Keratinocyte (primary cell): ENCODE measurements at places on chromosomes 5 and 9.

DNA sequence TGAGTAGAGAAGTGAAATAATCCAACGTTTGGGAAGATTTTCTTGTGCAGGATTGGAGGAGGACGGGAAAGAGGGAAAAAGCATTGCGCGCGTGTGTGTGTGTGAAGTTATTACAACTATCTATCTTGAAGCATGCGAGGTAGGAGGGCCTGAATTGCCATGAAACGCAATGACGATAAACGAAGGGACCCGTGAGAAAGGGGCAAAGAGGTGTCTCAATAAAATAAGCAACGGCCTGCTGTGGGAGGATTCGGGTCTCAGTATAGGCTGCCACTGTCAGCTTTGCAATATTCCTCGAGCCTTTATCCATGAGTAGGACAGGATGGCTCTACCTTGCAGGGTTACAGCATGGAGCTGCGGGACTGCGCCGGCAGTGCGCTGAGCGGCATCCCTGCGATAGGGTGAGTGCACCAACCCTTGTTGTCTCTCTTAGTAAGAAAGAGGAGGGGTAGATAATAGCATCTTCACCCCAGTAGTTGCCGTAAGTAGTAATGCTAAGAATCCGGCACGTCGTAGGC lies 631 bp upstream of the RCL1 start:
- peak overlapping the region; percentile 36 for H3K4me3 ChIP-seq
- H3K4me1 ChIP-seq, result peaks cover 20% of the 10 kb centered on the region
- no peak for DNase-seq
- H3K27ac ChIP-seq, result peak overlapping the region; percentile 54

- DNase-seq, result no peak
- H3K36me3 ChIP-seq, result no peaks in the 10 kb centered on the region
- H3K27me3 ChIP-seq, result no peaks in the 10 kb centered on the region
- H3K4me3 ChIP-seq, result no peak overlapping the region
Observed at GRCh38 chr5:128773378-128773777, 191.9 kb upstream of the SLC27A6 start.

- peak within 1 kb of the TSS; percentile 78 for H3K4me3 ChIP-seq
- peaks cover 6% of the 10 kb centered on the region for H3K27me3 ChIP-seq
- peak within 1 kb of the TSS; percentile 43 for H3K27ac ChIP-seq
- H3K36me3 ChIP-seq, result peaks cover 5% of the 10 kb centered on the region
- DNase-seq, result no peak
- H3K4me1 ChIP-seq, result peaks cover 18% of the 10 kb centered on the region
Observed at GRCh38 chr9:136095070-136096058, at the start of gene NACC2. TSS of gene NACC2 (minus strand) at chr9:136095289. CDS start at chr9:136050521, 44,768 bp downstream.

DNA sequence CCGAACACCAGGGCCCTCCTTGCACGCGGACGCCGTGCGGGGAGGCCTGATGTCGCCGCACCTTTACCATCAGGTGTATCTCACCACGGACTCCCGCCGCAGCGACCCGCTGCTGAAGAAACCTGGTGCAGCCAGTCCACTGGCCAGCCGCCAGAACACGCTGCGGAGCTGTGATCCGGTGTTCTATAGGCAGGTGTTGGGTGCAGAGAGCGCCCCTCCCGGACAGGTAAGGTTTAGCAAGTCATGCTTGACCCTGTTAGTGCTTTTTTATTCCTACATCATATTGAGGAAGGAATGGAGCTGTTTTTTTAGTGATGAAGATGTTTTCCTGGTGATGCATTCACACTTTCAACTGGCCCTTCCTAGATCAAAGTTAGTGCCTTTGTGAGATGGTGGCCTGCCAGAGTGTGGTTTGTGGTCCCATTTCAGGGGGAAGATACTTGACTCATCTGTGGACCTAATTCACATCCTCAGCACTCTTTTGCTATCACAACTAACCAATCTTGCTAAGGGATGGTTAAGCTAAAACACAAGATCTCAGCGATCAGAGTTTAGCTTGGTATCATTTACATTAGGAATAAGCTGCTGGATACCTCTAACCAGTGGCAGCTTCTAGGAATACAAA lies 2.7 kb downstream of the PCDHGC3 start:
- peaks cover 5% of the 10 kb centered on the region for H3K27me3 ChIP-seq
- peaks cover 19% of the 10 kb centered on the region for H3K4me1 ChIP-seq
- peak overlapping the region; percentile 19 for H3K4me3 ChIP-seq
- H3K27ac ChIP-seq, result no peak overlapping the region
- H3K36me3 ChIP-seq, result no peaks in the 10 kb centered on the region
- peak; percentile 44 for DNase-seq

GRCh38 chr9:85871008-85871407 lies 69.9 kb upstream of the NAA35 start:
- H3K27me3 ChIP-seq, result no peaks in the 10 kb centered on the region
- no peak overlapping the region for H3K4me3 ChIP-seq
- DNase-seq, result no peak
- no peak overlapping the region for H3K27ac ChIP-seq

DNA sequence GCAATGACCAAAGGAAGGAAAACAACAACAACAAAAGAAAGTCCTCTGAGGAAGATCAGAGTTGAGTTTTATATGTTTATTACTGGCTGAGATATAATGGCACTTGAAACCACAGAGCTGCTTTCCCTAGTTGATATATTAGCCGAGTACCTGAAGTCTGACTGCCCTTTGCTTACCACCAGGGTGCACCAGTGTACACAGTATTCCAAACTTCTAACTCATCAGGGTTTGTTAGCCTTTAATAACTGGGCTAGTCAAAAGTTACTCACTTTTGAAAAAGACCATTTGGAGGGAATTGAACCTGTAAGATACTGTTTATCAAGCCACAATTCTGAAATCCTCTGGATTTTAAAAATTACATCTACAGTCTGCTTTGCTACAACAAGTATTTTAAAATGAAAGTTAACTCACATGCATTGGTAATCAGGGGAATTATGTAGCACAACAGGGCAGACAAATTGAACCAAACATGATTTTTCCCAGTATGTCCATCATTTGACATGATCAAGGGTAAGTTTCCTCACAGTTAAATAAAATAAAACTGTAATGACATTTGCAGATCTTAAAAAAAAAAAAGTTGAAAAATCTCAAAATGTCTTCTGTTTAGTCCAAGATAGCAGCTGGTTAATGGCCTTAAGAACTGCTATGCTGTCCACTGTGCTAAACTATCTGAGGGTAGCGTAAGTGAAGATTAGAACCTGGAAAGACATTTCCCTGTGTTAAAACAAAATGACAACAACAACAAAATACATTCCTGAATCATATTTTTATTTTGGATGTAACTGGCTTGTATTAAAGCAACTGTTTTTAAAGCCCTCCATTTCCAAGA lies 57.3 kb upstream of the C6 start:
- H3K27ac ChIP-seq, result no peak overlapping the region
- H3K27me3 ChIP-seq, result no peaks in the 10 kb centered on the region
- H3K36me3 ChIP-seq, result no peaks in the 10 kb centered on the region

GRCh38 chr9:70398145-70398556 lies 16.3 kb downstream of the KLF9 start:
- H3K27ac ChIP-seq, result no peak overlapping the region
- DNase-seq, result no peak
- no peaks in the 10 kb centered on the region for H3K36me3 ChIP-seq
- no peaks in the 10 kb centered on the region for H3K4me1 ChIP-seq

GRCh38 chr5:96624596-96624995 lies 37.6 kb upstream of the CAST start:
- H3K36me3 ChIP-seq, result no peaks in the 10 kb centered on the region
- peaks cover 35% of the 10 kb centered on the region for H3K4me1 ChIP-seq
- H3K27ac ChIP-seq, result no peak overlapping the region
- no peaks in the 10 kb centered on the region for H3K27me3 ChIP-seq

DNA sequence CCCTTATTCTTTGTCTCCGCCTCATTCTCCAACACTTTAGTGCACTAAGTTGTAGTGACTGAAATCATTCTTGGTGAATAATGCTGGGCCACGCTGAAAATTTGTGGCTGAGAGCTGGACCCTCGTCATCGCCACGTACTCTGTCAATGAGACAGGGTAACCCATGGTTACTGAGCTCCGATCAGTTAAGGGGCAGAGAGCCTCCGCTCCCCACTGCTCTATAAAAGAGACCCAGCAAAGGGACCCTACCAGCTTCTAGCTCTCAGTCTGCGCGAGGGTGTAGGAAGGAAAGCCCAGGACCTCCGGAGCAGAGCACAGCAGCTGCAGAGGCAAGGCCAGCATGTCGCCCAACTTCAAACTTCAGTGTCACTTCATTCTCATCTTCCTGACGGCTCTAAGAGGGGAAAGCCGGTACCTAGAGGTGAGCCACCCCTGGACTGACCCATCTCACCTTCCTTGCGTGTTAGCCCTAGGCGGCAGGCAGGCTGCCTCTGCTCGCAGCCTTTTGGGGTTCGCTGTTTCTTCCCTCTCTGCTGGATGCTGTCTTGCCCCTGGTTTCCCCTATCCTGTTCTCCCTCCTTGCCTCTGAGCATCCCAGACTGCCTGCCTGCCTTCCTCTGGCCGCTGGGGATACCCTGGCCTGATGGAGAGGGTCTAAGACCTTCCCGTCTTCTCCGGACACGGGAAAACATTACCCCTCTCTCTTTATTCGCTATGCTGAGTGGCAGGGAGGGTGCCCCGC lies at the start of gene CRHBP:
TSS of gene CRHBP (plus strand) at position 251 of the 742 bp plus-strand sequence. CDS start at position 341, 90 bp downstream.
- no peaks in the 10 kb centered on the region for H3K4me1 ChIP-seq
- H3K36me3 ChIP-seq, result no peaks in the 10 kb centered on the region
- H3K4me3 ChIP-seq, result peak within 1 kb of the TSS; percentile 26
- no peak within 1 kb of the TSS for H3K27ac ChIP-seq
- H3K27me3 ChIP-seq, result peaks cover 40% of the 10 kb centered on the region

- H3K27me3 ChIP-seq, result peaks cover 20% of the 10 kb centered on the region
- no peak overlapping the region for H3K27ac ChIP-seq
- peaks cover 3% of the 10 kb centered on the region for H3K4me1 ChIP-seq
- DNase-seq, result no peak
- peak overlapping the region; percentile 78 for H3K4me3 ChIP-seq
Observed at GRCh38 chr9:127224178-127224882, 40.2 kb upstream of the GARNL3 start.

DNA sequence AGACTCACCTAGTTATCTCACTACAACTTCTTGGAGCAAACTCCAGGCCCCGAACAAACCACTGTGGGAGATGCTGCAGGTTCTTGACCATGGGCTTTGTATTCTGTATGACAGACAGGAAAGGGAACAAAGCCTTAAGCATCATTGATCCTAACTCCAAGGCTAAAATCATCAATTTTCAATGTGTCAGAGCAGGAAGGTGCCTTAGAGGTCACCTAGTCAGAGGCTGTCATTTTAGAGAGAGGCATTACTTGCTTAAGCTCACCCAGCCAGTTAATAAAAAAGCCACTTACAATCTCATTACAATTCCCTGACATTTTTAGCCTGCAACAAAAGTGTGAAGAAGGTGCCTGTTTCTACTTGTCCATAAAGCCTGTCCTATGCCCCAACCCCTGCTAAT lies 272.7 kb downstream of the FAM114A2 start:
- no peak overlapping the region for H3K4me3 ChIP-seq
- no peaks in the 10 kb centered on the region for H3K36me3 ChIP-seq
- no peaks in the 10 kb centered on the region for H3K27me3 ChIP-seq
- DNase-seq, result no peak
- no peak overlapping the region for H3K27ac ChIP-seq

DNA sequence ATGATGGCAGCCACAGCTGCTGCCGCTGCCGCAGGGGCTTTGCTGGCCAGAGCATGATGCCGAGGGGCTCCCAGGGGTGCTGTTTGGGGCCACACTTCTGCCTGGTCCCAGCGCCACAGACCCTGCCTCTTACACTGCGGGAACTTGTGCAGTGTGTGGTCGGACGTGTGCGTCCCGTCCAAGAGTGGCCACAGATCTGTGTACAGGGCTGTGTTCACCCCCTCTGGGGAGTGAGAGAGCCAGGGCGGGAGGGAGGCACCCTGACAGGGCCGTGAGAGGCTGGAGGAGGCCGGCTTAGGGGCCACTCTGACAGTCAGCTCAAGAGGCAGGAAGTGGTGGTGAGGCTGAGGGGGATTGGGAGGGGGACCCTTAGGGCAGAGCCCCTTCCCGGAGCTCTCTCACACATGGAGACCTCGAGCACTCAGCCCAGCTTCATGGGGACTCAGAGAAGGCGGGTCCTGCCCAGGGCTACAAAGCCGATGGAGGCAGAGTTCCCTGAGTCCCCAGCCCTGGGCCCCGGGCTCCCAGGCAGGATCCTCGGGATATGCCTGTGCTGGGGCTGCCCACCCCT lies 13.1 kb upstream of the CARD19 start:
- H3K27ac ChIP-seq, result no peak overlapping the region
- H3K4me3 ChIP-seq, result no peak overlapping the region
- H3K36me3 ChIP-seq, result no peaks in the 10 kb centered on the region
- no peaks in the 10 kb centered on the region for H3K27me3 ChIP-seq

DNA sequence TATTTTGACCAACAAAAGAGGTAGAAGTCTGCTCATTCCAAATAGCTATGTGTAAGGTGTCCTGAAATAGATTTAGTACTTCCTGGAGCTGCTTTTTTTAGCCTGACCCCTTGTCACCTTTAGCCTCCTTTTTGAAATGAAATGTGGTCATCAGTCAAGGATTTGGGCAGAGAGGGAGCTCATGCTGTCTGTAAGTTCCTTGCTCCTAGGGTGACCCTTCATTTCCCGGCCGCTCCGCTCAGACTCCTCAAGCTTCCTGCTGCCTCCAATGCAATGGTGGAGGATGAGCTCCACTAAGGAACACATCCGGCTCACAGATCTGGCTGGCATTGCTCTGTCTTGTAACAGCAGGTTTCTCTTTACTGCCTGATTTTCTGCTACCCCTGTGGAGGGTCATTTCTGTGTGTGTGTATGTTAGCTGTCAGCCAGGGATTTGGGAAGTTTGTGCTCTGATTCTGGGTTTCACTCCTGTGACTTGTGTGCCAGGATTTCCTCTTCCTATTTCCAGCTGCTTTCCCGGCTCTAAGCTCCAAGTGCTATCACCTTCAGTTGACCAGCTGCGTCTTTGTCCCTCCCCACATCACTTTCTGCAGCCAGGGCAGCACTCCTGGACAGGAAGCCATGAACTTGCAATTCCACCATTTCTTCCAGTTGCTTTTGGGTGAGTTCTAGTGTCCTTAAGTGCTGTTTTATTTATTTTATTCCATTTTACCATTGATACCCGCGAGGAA lies 265.9 kb downstream of the ICE1 start:
- H3K36me3 ChIP-seq, result no peaks in the 10 kb centered on the region
- H3K4me1 ChIP-seq, result no peaks in the 10 kb centered on the region
- H3K27ac ChIP-seq, result no peak overlapping the region
- DNase-seq, result no peak
- no peaks in the 10 kb centered on the region for H3K27me3 ChIP-seq
- no peak overlapping the region for H3K4me3 ChIP-seq

DNA sequence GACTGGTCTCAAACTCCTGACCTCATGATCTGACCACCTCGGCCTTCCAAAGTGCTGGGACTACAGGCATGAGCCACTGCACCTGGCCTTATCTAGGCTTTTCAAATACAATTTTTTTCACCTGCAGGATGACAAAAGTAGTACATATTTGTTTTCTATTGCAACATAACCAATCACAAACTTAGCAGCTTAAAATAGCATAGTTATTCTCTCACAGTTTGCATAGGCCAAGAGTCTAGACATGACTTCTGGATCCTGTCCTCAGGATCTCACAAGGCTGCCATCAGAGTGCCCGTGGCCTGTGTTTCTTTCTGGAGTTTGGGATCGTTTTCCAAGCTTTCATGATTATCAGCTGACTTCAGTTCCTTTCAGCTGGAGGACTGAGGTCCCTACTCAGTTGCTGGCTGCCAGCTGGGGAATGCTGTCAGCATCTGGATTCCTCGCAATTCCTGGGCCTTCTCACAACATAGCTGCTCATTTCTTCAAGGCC lies 348.9 kb downstream of the ARHGEF28 start:
- no peak for DNase-seq
- H3K27me3 ChIP-seq, result no peaks in the 10 kb centered on the region
- H3K36me3 ChIP-seq, result no peaks in the 10 kb centered on the region
- no peak overlapping the region for H3K27ac ChIP-seq
